ENCODE measurements at places on chromosomes 7 and 10.

- DNase-seq: no peak
Observed at GRCh38 chr10:3220853-3221252, 48.3 kb upstream of the PITRM1 start.

DNA sequence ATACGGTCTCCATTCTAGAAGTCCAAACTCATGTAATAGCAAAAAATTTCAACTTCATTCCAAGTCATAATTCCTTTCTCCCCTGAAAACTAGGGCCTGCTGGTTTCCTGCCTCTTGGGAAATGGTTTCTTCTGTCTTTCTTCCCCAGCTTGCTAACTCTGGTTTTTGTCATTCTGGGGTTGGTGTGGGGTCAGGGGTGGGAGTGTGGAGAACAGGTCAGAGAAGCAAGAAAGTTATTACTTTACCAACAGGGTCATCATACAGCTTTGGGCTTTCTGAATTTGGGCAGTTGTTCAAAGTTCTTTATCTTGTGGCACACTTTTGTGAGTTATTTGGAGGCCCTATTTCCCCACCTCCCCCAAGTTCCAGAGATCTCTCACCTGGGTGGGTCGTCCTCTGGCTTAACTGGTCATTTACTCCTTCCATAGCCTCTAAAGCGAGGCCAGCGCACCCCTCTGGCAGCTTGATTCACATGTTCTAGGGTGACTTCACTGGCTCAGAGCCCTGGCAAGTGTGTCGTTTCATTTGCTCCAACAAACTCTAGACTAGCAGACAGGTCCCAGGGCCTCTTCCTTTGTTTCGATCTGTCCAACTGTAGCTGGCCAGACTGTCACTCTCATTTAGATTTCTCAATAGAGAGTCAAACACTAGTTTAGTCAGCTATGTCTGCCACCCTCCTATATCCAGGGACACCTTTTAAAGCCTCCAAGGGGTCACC lies 161.2 kb downstream of the JCAD start:
- no peak for DNase-seq

GRCh38 chr10:14603534-14604102 lies 171.1 kb downstream of the FAM107B start:
- no peak for DNase-seq

DNA sequence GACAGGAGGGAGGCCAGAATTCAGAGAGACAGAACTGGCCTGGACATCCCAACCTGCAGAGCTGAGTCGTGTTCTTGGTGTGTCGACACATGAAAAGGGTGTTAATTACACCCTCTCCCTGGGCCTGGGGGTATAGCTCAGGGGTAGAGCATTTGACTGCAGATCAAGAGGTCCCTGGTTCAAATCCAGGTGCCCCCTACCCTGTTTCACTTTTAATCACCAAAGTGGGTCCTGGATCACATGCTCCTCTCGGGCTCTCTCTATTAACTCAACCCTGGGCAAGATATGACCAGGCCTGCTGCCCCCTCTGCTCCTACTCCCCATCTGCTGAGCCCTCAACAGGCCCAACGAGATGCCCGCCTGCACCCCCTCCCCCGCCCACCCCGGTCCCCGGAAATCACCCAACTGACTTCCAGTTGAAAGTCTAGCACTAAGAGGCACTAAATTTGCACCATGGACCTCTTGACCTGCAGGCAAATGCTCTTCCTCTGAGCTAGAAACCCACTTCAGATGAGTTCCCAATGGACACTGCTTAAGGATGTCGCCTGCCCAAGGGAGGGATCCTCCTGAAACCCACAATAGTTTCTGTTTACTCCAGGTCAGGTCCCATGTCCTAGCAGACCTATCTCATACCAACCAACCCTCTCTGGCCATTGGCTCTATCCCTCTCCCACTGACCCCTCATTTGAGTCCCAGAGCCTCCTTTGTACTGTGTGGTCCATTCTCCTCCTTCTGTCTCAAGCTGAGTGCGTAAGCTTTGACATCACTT lies 137.6 kb downstream of the ZNF467 start:
- DNase-seq: no peak

DNA sequence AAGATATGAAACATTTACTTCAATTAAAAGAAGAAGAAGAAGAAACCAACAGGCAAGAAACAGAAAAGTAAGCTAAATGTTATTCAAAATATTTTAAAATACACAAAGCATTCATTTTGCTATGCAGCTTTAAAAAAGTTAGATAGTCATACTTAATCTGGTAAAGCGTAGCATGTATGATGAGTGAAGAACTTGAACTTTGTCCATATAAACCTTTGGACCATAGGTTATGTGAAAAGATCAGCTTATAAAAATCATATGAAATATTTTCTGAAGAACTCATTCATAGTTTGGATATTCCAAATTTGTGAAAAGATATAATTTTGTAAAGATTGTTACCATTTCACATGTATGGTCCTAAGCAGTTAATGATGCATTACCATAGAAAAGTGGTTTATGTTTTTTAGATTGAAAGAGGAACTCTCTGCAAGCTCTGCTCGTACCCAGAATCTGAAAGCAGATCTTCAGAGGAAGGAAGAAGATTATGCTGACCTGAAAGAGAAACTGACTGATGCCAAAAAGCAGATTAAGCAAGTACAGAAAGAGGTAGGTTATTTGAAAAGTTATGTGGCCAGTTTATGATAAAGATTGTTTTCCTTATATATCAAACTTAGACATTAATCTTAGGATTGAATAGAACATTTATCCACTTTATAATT lies 37.3 kb downstream of the KIF20B start:
- no peak for DNase-seq

DNA sequence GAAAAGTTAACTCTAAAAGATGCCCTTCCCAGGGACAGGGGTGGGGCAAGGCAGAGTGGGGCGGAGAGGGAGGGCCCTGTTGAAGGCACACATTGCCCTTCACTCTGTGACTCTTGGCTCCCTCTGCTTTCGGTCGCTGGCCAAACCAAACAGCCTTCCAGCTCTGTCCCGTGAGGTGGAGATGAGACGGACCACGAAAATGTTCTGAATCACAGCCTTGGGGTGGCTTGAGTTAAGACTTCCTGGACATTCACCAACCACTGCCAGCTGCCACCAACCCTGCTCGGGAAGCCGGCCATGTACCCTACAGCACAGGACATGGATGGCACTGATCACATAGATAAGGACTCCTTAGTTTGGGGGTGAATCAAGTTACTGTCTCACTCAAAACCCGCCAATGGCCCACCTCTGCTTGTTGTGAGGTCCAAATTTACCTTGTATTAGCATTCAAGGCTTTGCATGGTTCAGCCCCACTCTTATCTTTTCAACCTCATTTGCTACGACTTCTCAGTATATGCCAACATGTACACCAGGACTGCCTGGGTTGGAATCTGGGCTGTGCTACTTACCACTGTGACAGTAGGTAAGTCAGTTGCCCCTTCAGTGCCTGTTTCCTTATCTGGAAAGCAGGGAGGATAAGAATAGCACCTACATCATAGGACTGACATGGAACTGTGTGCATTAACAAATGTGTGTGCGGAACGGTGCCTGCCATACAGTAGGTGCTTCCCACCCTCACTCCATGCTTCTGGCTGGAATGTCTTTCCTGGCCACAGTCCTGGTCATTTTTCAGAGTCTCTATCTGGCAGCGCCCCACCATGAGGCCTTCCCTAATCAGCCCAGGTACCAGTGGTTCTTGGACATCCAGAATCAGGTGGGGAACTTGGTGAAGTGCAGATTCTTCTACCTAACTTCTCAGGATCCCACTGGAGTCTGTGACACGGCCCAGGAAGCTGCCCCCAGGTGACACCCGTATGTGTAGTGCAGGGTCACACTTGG lies 28.0 kb downstream of the ITPRIP start:
- no peak for DNase-seq

GRCh38 chr10:95214793-95215192 lies 20.8 kb downstream of the ACSM6 start:
- no peak for DNase-seq

DNA sequence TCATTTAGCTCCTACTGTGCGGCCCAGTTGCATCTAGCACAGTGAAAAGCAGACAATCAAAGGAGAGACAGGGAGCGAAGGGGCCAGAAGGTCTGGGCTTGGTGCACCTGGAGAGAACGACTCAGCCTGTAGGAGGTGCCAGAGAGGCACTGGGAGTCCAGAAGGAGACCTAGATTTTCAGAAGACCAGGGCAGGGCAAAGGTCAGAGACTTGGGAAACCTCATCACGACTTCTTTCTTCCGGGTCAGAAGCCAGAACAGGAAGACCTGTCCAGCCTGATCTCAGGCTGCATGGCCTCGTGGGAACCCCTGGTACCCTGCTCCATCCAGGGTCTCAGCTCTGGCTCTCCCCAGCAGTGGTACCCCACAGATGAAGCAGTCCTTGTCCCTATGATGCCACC lies 5.2 kb downstream of the AGAP3 start:
- no peak for DNase-seq

DNA sequence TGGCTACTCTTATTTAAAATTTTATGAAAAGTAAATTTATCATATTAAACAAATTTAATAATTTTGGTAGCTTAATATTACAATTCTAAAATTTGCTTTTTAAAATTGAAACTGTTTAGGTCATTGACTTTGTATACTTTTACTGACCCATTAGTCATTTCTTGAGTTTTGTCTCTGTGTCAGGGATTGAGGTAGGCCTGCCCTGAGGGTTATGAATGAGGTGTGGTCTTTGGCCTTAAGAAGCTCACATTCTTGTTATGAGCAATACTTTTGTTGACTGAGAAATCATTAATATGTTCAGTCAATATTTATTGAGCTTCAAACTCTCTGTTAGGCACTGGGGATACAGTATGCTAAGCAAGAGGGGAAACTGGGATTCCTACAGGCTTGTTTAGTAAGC lies 47.0 kb upstream of the RPA3 start:
- DNase-seq: no peak

DNA sequence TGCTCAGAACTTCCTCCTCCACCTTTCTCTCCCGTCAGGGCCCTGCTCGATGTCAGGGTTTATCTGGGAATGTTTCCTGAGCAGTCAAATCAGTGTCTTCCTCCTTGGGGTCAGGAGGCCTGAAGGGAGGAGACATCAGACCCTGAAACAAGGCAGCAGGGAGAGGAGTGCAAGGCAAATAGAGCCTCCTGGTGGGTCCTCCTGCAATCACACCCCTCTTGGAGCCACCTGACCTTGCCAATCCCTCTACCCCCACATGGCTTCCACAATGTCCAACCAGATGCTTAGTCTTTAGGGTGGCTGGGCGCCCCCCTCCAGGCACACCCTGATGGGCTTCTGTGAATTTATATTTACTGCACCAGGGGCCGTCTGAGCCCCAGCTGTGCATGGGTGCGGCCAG lies 12.2 kb downstream of the GPR26 start:
- no peak for DNase-seq

GRCh38 chr10:30821261-30821993 lies 191.9 kb upstream of the LYZL2 start:
- DNase-seq: no peak

GRCh38 chr10:97406064-97406463 lies 4.9 kb upstream of the RRP12 start:
- DNase-seq: no peak

GRCh38 chr10:100158044-100158805 lies 27.6 kb downstream of the ERLIN1 start:
- no peak for DNase-seq

- DNase-seq: no peak
Observed at GRCh38 chr10:123786896-123787295, 104.7 kb downstream of the CPXM2 start.

GRCh38 chr10:794382-794956 lies 105.0 kb upstream of the DIP2C start:
- DNase-seq: no peak

- DNase-seq: no peak
Observed at GRCh38 chr7:50356212-50356944, 51.9 kb downstream of the IKZF1 start.

GRCh38 chr7:2376351-2377154 lies 21.9 kb downstream of the EIF3B start:
- DNase-seq: no peak

DNA sequence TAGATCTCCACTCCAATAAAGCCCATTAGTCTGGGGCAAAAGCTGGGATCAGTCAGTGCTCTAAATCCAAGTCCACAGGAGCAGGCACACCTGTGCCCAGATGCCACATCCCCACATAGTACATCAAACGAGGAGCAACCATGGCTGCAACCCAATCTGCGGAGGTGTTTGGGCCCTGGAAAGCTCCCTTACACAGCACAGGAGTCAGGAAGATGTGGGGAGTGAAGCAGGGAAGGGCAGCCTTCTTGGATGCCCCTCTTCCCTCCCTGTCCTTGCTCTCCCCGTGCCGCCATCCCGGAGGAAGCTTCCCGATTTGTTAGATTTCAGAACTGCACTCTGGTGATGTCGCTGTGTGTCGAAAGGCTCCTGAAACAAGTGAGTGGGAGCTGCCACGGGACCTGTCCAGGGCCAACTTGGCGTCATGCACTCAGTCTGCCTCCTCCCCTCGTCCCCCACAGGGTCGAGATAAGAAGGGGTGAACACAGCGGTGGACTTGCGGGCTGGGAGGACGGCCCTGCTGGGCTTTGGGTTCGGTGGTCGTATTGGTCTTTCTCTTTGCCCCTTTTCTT lies 230.6 kb upstream of the GRB10 start:
- no peak for DNase-seq

- no peak for DNase-seq
Observed at GRCh38 chr7:803243-803635, 29.0 kb upstream of the SUN1 start.

DNA sequence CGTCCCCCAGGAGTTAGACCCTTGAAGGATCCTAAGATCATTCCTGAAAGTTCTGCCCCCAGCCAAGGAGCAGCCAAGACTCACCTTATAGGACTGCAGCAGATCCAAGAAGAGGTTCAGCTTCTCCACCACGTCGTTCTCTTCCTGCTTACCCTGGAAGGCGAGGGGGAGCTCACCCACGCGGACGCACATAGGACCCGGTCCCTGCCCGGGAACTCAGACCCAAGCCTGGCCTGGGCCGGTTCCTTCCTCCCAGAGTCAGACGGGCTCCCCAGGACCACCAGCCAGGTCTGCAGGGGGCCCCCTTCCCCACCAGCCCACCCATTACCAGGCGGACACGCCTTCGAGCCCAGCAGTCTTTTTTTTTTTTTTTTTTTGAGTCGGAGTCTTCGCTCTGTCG lies 15.6 kb downstream of the NUDT1 start:
- no peak for DNase-seq

DNA sequence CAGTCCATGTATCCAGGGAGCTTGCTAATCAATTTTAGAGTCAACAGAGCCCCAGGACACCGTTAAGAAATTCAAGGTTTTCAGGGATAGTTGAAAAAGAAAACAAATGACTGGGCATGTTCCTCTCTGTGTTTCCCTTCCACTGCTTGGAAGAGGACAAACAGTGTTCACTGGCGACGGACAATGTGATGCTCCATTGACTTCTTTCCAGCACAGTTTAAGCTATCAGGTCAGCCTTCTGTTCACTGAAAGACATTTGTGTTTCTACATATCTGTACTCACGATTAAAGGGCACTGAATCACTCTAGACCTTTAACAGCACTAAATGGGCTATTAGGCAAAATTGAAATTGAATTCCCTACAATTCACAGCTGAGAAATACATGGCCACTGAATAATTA lies 123.6 kb downstream of the RNLS start:
- DNase-seq: no peak
